CD4-positive, alpha-beta T cell treated with Interleukin-15 for 4 hours (primary cell): ENCODE measurements at places on chromosomes 5 and 9.

DNA sequence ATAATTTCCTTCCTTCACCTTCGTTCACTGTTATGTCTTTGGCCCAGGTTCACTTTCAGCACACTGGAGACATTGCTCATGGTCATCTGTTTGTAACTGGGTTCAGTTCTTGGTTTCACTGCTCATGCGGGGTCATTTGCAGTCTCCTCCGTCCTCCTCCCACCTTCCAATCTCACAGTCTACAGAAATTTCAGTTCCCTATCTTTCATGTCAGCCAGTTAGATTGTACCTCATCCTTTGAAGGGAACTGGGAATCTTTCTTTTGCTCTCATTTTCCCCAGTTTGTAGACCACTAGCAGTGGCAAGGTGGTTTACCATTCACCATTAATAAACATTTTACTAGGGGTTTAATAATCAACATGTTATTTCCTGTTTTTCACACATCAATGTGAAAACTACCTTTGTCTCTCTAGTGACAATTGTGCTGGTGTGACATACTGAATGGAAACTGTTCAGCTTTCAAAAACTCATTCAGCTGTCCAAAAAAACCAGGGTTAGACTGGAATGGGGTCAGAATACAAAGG, 100.9 kb upstream of the IL6ST start:
- DNase-seq = no peak

DNA sequence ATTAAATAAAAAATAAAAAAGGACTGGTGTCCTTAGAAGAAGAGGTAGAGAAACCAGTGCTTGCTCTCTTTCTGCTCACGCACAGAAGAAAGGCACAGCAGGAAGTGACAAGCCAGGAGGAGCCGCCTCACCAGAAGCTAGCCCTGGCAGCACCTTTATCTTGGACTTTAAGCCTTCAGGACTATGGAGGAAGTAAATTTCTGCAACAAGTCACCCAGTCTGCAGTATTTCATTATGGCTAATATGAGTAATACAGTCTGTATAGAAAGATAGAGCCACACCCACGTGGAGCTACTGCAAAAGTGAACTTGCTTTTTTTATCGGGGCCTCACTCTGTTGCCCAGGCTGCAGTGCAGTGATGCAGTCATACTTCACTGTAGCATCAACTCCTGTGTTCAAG, 68.4 kb downstream of the PDZD2 start:
- no peak for DNase-seq

DNA sequence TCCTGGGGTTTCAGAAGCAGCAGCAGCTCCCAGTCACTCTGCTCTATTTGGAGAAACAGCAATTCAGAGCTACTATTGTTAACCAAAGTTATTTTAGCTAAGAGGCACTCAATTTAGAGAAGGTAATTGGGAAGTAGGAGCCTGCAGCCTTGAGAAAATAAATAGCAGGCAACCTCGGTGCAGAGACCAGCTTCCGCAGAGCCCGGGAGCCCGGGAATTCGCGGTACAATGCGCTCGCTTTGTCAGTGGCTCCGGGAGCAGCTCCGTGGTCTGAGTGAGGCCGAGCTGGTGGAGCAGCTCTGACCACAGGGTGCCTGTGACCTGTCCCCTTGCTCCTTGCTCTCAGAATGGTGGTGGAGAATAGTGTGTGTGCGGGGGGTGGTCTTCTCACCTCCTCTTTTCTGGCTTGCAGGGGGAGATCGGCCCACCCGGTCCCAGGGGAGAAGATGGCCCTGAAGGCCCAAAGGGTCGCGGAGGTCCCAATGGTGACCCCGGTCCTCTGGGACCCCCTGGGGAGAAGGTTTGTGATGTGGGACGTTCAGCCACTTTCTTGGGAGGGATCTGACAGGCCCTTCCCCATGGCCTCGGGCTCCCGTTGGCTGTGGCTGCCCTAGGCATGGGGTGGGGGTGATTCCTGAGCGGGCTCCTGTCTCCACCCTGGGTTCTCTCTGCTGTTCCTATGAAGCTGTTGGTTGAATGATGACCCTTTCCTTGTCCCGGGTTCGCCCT, 95.9 kb upstream of the FCN2 start:
- DNase-seq = no peak

- no peak for DNase-seq
These were observed 29.7 kb upstream of the FAM169A start for GRCh38 chr5:74895906-74896305.

- DNase-seq = no peak
These were observed 11.3 kb downstream of the SIL1 start for GRCh38 chr5:139186752-139187326.
